ENCODE measurements at places on chromosomes 4 and X.
A peak's percentile ranks its signal among the peaks of the same experiment; 100 is the strongest.

DNA sequence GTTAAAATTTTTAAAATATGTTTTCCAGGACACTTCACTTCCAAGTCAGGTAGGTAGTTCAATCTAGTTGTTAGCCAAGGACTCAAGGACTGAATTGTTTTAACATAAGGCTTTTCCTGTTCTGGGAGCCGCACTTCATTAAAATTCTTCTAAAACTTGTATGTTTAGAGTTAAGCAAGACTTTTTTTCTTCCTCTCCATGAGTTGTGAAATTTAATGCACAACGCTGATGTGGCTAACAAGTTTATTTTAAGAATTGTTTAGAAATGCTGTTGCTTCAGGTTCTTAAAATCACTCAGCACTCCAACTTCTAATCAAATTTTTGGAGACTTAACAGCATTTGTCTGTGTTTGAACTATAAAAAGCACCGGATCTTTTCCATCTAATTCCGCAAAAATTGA lies 49.7 kb downstream of the XIAP start:
- DNase-seq: no peak

DNA sequence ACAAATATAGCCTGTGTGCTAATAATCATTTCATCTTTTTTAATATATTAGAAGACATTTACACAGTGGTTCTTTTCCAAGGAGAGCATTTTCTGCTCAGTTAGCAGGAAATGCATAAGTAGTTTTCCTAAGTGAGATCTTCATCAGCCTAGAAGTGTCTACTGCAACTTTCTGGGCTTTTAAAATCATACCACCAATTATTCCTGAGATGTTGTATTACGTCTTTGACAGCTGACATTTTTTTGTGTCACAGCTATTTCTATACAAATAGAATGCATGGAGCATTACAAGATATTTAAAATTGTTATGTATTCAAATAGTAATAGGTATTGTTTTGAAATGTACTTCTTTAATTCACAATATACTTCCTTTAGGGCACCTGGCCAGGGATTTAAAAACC lies 158.0 kb downstream of the GRID2 start:
- no peak for DNase-seq

- no peak for DNase-seq
Measured at GRCh38 chrX:129875669-129876068, 30.3 kb upstream of the UTP14A start.

DNA sequence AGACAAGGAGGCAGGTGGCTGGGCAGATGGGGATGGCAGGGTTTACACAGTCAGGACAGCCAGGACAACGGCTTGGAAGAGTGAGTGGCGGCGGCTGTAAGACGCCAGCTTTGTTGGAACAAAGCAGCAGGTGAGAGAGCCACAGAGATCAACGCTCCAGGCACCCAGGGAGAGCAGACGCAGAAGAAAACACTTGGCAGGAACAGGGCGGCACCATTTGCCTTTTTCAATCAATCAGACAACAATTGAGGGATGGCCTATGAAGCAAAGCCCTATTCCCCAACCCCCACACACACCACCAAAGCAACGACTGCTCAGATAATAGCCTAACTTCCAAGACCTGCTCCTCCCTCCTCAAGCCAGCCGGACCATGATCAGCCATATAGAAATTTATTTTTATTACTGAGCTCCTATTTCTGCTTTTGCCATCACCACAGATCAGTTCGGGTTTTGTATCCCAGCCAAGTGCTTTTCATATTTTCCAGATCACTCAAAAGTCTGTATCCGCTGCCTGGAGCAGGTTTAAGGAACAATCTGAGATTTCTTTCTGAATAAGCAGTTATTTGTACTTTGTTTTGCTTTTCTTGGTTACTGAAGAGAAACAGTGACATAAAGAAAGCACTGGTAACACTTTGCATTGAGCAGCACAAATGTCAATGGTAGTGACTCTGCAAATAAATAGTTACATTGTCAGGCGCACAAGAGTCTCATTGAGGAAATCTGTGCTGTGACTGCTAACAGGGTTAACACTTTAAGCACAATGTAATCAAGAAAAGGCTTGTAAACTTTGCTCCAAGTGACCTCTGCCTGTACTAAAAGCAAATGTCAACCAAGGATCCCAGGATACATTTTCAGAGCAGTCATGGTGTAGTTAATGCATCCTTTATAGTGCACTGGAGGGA lies 81.8 kb upstream of the RBPJ start:
- no peak for DNase-seq

DNA sequence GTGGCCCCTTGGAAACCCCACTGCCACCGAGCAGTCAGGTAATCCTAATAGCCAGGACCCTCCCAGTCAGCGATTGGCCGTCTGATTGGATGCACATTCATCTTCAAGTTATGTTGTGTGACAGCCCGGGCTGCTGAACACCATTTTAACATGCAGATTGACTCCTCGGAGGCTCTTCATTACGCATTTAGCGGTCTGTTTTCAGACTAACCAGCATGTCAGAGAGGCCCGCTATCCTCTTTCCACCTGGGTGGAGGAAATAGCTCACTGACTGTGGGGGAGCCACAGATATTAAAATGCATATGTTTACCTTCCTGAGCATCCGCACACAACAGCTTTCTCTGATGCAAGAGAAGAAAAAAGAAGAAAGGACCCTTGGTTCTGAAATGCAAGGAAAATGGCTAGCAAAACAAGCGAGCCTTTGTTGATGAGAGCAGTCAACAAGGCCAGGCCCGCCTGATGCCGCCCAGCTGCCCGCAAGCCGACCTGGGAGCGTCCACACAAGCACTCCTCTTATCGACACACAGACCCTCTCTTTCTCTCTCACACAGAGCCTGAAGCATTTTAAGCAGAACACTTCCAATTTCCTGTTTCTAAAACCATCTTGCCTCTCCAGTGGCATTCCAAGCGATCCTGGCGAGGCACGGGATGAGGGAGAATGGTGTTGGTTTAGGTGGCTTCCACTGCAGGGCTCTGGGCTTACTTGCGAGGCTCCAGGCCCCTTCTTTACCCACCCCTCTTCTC lies 118.3 kb downstream of the MGST2 start:
- DNase-seq: no peak

DNA sequence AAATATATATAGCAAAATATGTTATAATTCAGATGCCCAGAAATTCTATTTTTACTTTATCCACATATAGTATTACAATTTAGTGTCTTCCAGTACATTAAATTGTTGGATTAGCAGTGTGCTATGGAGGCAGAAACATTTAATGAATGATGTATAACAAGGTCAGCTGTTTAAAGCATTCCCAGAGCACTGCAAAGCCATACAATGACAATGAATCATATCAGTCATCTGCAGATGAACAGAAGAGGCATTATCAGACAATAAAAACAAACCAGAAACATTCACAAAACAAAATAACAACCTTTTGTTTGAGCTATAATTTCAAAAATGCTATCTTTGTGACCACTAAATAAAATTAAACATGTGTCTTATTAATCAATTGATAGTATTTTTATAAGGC lies 524.2 kb downstream of the FAT4 start:
- DNase-seq: no peak

GRCh38 chr4:10684631-10685030 lies at the start of gene CLNK:
Gene CLNK, minus strand, starts transcription at chr4:10684768. Its CDS starts 16,899 bp downstream, at chr4:10667869.
- no peak for DNase-seq

DNA sequence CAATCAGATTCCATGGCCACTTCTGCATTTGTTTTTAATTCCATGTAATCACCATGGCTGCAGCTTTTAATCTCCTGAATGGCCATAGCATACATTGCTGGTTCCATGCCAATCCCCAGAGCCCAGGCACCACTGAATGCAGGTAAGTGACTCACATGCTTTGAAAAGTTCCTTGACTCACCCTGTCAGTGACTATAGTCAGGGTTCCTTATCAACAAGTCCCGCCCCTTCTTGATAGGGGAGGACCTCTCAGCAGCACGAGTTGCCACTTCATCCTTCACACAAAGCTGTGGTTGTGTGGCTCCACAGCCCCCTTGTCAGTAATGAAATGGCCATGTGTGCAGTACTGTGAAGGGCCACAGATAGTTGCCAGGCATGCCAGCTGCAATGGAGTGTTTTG lies 516.6 kb downstream of the PPARGC1A start:
- no peak for DNase-seq

DNA sequence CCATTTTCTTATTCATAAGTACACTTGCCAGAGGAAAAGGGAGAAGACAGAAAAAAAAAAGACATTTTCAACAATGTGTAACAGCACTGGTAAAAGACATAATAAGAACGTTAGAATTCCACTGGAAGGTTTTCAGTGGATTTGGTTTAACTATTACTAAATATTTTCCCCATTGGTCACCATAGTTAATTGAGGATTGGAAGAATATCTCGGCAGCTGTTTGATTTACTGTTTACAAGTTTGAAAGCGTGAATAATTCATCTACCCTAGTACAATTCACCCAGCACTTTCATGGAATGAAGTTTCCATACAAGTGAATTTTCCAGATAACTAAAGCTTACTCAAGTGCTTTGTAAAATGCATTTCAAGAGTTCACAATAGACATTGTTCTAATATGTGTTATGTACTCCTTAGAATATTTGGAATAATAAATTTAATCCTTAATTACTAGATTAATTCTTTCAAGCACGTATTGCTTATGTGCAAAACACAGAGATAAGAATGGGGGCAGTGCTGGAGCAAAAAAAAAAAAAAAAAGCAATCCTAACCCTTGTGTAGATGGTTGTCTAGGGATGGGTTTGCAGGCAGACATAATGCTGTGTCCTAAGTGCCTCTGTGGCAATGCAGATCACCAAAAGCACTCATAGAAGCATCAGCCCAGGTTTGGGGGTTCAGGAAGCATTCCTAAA lies 57.1 kb downstream of the ENPEP start:
- no peak for DNase-seq

- DNase-seq: no peak
Measured at GRCh38 chr4:70195425-70195824, at the start of gene ODAM. Gene ODAM, plus strand, starts transcription at chr4:70195725. Its CDS starts 819 bp downstream, at chr4:70196544.

- DNase-seq: no peak
Measured at GRCh38 chr4:187069398-187069797, 345.7 kb upstream of the FAT1 start.

- no peak for DNase-seq
Measured at GRCh38 chr4:54227256-54228055, 1.6 kb upstream of the PDGFRA start.

DNA sequence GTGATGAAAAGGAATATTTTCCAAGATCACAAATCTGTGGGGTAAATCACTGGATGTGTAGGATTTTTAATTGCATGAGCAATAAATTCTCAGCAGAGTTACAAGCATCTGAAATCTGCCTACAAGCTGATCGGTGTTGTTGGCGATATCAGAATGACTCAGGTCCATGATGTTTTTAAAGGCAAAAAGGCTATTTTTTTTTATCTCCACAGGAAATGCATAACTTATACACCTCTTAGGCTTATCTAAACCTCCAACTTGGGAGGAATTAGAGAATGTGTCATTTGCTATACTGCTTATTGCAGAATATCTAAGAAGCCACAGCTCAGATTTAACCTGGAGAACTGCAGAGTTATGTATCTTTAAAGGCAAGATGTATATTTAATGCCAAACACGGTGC lies 61.6 kb downstream of the KIT start:
- DNase-seq: no peak

GRCh38 chr4:108054025-108054638 lies 64.4 kb downstream of the HADH start:
- DNase-seq: no peak

- peak; percentile 33 for DNase-seq
Measured at GRCh38 chr4:56301181-56301996, 85.9 kb downstream of the AASDH start.

DNA sequence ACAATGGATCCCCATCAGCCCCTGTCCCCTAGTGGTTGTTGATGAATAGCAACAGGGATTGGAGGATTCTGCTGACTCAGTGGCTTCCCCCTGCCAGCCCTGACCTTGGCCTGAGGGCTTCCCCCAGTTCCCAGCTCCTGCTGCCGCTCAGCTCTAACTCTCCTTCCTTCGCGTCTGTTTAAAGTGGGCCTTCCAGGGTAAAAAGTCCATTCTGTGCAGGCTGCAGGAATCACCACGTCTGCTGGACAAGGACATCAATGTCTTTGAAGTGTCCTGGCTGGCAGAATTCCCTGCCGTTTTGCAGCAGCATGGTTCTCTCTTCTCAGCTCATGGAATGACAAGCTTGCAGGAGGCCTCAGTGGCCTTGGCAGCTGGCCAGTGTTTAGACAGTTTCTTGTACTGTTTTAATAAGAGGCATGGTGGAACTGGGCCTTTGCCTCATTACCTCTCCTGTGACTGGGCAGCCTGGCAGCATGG lies 152.5 kb upstream of the STX18 start:
- DNase-seq: no peak

- DNase-seq: no peak
Measured at GRCh38 chr4:39698424-39699009, 581 bp downstream of the UBE2K start.

- no peak for DNase-seq
Measured at GRCh38 chrX:154730253-154730891, 20.5 kb downstream of the GAB3 start.

DNA sequence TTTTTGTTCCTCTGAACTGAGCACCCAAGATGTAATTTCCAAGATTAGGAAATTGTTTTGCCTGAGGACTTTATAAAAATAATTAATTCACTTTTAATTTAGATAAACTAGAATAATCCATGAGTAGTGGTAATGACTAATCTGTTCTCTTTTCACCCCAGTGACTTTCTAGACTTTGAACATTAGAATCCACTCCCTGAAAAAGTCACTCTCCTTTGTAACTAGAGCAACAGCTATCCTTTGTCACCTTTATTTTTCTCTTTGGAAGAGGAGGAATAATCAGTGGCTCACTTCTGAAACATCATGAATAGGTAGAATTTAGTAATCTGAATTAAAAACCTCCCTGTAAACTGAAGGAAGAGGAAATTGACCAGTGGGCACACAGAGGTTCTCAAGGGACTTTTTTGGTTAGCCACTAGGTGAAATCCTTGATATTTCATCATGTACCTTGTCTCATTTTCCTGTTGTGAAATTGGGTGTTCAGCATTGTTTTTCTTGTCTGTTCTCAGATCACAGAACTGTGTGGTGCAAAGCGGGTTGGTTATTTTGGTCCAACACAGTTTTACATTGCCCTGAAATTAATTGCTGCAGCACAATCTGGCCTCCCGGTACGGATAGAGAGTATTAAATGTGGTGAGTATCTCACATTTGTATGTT lies 59.4 kb downstream of the REPS2 start:
- no peak for DNase-seq

GRCh38 chr4:76804096-76804495 lies 93.8 kb downstream of the SOWAHB start:
- no peak for DNase-seq

GRCh38 chrX:149374751-149375150 lies 130.4 kb downstream of the IDS start:
- DNase-seq: no peak

- no peak for DNase-seq
Measured at GRCh38 chr4:28845158-28845557, 1875.0 kb upstream of the PCDH7 start.

GRCh38 chr4:142846108-142846728 lies at the start of gene INPP4B:
Gene INPP4B, minus strand, starts transcription at chr4:142846301.
- peak; percentile 81 for DNase-seq

DNA sequence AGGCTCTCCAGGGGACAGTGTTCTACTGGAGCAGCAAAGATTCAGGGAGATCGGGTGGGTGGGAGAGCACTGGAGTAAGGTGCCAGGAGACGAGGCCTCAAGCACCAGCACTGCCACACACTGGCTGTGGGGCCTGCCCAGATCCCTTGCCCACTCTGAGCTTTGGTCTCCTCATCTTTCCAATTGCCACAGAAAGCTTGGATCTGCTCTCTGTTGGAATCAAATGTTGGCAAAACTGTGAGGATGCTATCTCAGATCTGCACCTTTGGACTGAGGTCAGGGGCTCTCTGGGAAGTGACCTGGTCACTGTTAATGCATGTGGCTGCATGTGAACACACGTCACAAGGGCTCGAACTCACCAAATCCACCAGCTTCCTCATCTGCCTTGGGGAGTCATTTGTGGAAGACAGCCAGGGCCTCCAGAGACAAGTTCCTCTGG lies 1.3 kb downstream of the RIPPLY1 start:
- no peak for DNase-seq

- DNase-seq: peak; percentile 15
Measured at GRCh38 chr4:150475763-150476162, 106.2 kb upstream of the MAB21L2 start.

All from T-helper 2 cell (primary cell).